ENCODE measurements at places on chromosomes 12 and 14. TPM values are rescaled to one million over a fixed set of nuclear protein-coding genes. Genes with fewer than 3 reads are reported as not detected.

The CYP27B1 gene
- total RNA-seq = not detected

The IFNG-AS1 gene
- 0.22 TPM for total RNA-seq

The C1S gene
- 926 TPM for total RNA-seq

The ABCD2 gene
- 20.4 TPM for total RNA-seq

The TSHR gene
- total RNA-seq = 0.34 TPM

The GLT8D2 gene
- total RNA-seq = 4.1 TPM

The LRTM2 gene
- not detected for total RNA-seq

The RNASE7 gene
- total RNA-seq = not detected

The NELL2 gene
- 1.3 TPM for total RNA-seq

The CFAP54 gene
- 0.68 TPM for total RNA-seq

The TAS2R8 gene
- total RNA-seq = not detected

The SCN8A gene
- total RNA-seq = 1.2 TPM

The BICDL1 gene
- not detected for total RNA-seq

The OR4E2 gene
- total RNA-seq = not detected

Measured in subcutaneous adipose tissue (tissue), 4 donors.